ENCODE measurements at places on chromosomes 13 and 19.

DNA sequence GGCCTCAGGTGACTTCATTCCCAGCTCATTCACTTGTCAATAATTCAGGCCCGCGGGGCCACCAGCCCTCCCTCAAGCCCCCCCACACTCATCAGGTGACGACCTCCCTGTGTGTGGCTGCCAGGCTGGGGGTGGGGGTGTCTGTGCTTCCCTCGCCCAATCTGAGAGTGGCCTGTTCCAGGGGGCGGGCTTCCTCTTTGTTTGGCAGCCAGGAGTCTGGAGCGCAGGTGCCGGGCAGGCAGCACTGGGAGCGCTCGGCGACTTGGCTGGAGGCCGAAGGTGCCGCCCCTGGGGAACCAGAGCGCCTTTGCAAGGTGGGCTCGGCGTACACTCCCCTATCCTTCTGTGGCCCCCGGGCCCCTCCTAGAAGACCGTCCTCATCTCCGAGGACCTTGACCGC is 5.4 kb upstream of the ZNF98 start:
- no peak for DNase-seq

DNA sequence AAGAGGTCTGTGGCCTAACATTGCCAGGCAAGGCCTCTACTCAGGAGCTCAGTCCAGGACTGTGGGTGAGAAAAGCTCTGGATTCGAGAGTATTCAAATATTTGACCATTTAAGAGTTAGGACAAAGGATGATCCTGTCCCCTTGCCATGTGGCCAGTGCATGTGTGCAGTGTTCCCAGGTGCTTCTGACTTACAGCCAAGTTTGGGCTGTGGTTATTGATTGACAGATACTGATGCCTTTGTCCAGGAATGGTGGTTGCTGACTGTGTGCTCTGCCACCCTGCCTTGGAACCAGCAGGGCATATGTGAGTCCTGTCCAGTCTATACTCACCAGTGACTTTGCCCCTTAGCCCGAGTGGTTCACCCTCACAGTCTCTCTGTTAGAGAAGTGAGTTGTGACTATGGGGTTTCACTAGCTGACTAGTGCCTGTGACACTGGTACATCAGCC is 51.9 kb downstream of the GARRE1 start:
- DNase-seq = no peak

- DNase-seq = no peak
These were observed 671 bp downstream of the ZDHHC20 start for GRCh38 chr13:21458451-21458812.

DNA sequence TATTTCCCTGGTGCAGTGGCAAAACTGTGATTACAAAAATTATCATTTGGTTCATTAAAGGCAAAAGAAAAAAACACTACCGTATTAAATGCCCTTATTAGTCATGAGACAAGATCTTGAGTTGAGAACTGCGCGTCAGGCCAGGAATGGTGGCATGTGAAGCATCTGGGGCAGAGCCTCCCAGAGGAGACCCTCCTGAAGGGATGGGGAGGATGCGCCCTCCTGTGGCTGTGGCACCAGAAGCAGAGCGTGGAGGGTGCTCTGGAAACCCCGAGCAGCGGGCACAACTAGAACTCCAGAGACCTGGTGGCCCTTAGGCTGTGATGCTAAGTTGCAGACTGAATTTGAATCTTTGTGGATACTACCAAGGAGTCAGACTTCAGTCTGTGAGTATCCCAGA is 11.5 kb downstream of the CUL4A start:
- no peak for DNase-seq

DNA sequence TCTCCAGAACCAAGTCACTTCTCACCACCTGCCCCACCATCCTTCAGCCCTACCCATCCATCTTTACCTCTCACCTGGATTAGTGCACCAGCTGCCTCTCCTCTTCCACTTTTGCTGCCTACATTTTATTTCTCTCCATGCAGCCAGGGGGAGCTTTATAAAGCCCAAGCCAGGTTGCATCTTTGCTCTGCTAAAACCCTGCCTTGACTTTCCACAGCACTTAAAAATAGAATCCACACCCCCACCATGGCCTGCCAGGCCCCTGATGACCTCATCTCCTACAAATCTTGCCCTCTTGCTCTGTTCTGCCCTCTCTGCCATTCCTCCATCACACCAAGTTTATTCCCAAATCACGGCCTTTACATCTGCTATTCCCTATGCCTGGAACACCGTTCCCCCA is 1.8 kb downstream of the HOOK2 start:
- DNase-seq = no peak

DNA sequence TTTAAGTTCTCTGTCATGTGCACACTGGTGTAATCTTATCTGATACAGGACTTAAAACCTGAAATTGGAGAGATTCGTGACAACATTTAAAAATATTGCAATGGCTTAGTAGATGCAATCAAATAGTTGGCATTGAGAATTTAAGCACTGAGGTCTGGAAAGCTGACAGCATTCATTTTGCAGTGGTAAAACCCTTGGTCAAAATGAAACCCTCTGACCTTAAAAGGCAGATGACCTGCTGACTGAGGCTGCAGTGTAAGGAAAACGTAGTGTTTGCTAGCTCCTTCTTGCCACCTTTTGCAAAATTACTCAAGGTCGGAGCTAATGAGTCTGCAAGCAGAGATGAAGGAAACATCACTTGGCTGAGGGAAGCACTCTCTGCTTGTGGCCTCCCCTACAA is 150.6 kb downstream of the KCTD12 start:
- DNase-seq = no peak

DNA sequence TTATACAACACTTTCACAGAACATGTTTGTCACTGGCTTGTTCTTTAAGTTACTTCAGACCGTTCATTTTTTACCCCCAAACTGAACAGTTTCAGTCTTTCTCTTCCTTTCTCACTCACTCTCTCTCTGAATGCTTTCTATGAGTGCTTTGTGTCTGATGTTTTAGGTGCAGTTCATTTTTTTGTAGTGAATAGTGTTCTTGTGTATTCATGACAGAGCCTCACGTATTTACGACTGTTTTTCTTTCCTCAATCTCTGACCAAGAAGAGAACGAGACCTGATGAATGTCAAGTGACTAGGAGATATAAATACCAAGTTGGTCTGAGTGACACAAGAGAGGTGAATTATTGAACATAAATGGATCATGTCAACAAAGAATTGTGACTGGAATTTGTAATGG is 1525.0 kb upstream of the MIR17HG start:
- no peak for DNase-seq

- peak; percentile 41 for DNase-seq
These were observed 44.6 kb downstream of the ZNF787 start for GRCh38 chr19:56076498-56076897.

DNA sequence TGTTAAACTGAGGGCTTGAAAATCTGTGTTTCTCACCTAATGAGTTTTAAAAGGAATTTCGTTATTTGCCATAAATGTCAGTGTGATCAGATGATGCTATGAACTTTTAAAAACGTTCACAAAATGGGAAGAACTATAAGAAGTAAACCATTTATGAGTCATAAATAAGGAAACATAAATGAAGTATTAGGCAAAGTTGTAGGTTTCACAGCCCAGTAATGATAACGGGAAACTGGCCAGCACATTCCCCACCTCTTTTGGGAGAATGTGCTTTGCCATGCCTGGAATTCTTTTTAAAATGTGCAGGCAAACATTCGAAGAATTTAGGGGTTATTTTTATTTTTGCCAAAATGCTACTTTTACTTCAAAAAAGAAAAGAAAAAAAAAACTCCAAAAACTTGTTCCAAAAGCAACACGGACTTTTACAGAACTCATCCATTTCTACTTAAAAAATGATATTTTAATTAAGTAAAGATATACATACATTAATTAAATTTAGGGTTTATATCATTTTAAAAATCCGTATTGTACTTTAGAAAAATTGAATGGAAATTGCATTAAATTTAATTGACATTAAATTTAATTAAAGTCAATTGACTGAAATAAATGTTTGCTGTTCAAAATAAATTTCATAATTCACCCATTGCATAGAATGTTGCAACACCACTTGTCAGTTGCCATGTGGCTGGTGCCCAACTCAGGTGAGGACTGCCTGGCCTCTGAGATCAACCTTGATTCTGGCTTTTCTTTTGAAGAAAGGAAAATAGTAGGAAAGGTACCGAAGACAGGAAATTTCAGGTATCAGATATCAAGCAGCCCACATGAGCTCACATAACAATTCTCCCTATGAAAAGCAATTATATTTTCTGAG is 1198.5 kb downstream of the EFNB2 start:
- no peak for DNase-seq

GRCh38 chr13:96822895-96823294 is 171.4 kb downstream of the OXGR1 start:
- no peak for DNase-seq

DNA sequence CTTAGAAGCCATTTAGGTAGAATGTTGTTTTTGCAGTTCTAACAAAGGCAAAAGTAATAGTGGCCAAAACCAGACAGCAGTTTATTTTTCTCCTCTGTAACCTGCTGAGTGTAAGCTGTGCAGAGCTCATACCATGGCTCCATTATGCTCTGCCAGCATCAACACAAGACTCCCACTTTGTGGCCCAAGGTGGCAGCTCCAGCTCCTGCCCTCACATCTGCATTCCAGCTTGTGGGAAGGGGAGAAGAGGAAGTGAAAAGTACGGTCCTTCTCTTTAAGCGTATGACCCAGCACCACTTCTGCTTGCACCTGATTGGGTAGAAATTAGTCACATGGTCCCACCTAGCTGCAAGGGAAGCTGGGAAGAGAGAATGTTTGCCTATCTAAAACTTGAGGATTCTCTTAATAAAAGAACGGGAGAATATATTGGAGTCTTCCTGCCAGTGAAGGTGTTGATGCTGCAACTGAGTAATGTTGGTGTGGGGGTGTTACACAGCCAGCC is 19.2 kb downstream of the ADGRE1 start:
- no peak for DNase-seq

DNA sequence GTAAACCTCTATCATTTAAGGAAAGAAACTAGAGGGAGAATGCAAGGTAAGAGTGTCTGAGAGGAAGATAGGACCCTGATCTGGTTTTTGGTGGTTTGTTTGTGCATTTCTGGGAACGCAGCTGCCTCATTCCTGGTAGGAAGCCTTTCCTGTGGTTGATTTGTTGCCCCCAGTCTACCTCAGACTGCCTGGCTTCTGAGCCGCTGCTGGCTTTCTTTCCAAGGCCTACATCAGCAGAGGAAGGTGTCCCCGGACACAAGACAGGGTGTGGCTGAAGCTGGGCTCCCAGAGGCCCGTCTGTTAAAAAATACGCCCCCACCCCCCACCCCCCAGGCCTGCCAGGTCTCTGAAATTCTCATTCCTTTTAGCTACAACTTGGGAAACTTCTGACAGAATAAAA is 42.6 kb downstream of the C13orf42 start:
- no peak for DNase-seq

GRCh38 chr13:77390391-77390790 is 63.5 kb upstream of the MYCBP2 start:
- DNase-seq = no peak

DNA sequence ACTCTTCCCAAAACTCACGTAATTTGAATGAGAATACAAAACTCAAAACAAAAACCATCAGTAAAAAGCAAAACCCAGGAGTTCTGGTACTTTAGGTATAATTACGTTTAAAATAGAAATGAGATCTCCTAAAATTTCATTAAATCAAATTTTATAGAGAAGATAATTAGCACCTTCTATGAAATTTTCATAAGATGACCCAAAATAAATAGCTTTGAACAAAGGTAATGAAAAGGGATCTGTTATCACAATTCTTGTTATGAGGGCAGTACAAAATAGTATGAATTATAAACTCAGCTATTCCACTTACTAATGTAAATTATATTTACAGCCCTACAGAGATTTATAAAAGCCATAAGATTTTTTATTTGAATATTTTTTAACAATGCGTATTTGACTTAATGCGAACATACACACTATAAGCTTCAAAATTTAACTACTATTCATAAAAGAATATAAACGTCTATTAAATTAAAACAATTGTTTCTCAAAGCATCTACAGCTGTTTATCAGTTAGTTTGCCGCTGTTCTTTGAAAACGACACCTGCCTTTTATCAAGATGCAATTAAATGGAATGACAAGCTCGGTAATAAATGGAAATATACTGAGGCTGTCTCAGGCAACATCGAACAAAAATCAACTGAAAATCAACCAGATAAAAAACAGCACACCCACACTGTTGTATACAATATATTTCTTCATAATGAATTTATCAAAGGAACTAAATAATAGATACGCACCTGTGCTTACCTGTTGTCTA is 63.8 kb downstream of the KCNRG start:
- no peak for DNase-seq

DNA sequence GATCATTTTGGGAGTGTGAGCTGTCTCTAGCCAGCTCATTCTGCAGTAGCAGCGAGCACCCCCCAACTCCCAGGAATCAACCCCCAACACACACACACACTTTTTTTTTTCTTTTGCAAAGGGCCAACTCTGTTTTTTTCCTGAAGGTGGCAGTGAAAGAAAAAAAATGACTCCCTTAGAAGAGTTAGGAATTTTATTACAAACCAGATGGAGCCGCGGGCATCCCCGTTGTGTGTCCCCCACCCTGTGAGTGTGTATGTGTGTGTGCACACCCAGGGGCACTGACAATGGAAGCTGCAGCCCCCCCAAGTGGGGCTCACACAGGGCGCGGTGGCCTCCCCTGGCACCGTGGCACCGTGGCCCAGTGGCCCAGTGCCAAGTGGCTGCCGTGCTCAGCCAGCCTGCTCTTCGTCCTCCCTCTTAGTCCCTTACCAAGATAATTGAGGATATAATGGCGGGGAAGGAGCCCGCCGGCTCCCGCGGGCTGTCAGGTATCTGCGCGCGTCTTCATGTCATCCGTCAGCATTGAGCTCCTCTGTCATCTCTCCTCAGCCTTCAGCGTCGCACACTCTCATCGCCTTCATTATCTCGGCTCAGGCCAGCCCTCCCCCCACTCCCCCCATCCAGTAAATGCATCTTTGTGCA is 314.1 kb downstream of the ZNF536 start:
- DNase-seq = no peak

DNA sequence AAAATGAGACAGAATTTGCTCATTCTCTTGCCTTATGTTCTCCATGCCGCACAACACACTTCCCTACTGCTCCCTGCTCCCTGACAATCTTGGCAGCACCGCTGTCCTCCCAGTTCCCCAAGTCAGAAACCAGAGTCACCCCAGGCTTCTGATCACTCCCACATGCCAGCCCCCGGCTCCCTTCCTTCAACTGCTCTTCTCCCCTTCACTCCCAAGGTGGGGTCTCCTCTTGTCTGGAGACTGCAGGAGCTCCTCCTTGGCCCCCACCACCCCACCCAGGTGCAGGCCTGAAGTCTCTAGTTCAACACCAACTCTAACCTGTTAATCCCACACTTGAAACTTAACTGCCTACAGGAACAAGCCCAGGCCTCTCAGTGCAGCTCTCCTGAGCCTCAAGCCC is 16.8 kb upstream of the AKAP8 start:
- no peak for DNase-seq

All from chondrocyte (in vitro differentiated cells).